Activated effector memory CD4-positive, alpha-beta T cell treated with anti-CD3 and anti-CD28 coated beads, Interleukin-2, amount 50 U/mL, for 16 hours (primary cell): ENCODE measurements at places on chromosomes 4 and X.
A peak's percentile ranks its signal among the peaks of the same experiment; 100 is the strongest.

DNA sequence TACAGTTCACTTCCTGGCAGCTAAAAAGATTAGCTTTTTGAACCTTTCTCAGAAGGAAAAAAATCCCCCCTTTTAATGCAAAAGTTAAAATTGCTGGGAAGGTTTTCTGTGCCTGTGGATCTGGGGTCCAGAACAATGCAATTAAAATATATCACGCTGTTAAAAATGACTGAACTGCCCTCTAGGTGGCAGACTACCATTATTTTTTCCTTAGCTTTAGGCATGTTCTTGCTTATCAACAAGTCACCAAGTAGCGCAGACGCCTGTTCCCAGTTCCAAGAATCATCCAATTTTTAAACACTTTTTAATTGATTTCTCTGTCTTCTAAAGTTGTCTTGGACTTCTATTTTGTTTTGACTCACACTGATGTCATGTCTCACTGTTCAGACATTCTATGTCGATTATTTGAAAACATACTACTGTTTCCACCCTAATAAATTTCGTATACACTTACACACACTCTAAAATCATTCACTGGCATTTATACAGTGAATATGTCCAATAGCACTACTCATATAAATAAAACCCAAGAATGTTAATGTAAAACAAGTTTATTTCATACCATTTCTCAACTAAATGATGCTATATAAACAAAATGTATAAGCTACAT lies 661.6 kb downstream of the RAPGEF2 start:
- no peak for DNase-seq

DNA sequence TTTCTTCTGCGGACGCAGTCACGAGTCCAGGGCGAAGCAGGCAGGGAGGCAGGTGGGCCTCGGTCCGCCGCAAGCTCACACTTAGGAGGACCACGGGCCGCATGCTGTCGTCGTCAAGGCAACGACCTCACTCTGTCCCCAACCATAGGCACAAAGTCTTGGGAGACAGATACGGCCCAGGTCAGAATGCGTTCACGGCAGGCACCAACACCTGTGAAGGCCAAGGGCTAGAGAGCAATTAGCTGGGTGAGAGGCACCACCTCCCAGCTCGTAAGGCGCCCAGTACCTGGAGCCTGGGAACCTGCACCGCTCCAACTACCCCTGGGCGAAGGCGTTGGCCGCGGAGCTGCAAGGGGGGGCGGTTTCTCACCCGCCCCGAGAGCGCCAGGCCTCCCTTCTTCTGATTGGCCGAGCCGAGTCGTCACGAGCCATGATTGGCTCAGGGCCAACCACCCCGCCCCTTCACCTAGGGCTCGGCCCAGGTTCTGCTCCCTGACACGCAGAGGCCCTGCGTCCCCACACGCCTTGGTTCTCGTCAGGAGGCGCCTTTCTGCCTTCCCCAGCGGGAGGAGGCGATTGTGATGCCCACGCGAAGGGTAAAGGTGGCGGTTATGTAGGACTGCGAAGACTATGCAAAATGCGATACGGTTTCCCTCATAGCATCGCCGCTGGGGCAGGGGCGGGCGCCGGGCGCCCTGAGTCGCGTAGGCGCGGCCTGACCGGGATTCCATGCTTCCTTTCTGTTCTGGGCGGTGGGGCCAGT lies at the start of gene CDKL2:
CDKL2 (minus strand) TSS at position 355 of the 763 bp plus-strand sequence. CDS start 4,540 bp downstream, outside the sequence.
- peak; percentile 97 for DNase-seq

DNA sequence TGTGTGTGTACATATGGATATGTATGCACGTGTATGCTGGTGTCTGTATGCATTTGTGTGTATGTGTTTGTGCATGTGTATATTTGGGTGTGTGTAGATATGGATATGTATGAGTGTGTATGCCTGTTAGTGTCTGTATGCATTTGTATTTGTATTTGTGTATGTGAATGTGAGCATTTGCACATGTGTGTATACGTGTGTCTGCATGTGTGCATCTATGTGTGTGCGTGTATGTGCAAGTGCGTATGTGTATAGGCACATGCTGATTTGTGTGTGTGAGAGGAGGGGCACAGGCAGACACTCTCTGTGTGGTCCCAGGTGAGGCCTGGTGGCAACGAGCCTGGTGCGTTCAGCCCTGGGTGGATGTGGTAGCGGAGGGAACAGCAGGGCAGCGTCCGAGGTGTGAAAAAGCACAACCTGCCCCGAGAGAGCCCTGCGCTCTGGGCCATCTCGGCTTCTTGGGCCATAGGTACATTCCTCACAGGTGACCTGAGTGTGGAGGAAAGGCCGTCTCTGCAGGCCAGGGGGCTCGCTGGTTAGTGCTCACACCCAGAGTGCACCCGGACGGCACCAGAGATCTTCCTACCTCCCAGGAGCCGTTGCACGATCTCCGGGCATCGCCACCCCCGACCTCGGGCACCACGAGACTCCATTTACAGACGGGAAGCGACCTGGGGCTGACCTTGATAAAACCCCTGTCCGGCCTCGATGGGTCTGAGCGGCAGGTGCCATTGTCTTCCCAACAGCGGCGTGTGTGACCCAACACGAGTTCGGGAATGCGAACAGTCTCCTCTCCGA lies 45.0 kb downstream of the ASMT start:
- peak; percentile 62 for DNase-seq

DNA sequence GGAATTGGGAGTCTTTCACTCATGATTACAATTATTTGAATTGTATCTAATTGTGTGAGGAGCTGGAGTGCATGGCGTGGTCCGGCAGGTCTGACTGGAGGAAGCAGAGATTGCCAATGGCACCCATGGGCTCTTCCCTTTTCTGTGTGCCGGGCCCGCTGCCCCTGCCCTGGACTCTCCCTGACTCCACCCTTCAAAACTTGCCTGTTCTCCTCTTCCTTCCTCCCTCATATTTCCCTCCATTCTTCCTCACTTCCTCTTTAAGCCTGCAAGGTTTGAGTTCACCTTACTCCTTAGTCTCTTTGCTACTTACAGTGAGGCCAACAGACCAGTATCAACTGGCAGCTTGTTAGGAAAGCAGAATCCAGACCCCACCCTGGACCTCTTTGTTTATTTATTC lies 6.5 kb upstream of the STBD1 start:
- DNase-seq: no peak

DNA sequence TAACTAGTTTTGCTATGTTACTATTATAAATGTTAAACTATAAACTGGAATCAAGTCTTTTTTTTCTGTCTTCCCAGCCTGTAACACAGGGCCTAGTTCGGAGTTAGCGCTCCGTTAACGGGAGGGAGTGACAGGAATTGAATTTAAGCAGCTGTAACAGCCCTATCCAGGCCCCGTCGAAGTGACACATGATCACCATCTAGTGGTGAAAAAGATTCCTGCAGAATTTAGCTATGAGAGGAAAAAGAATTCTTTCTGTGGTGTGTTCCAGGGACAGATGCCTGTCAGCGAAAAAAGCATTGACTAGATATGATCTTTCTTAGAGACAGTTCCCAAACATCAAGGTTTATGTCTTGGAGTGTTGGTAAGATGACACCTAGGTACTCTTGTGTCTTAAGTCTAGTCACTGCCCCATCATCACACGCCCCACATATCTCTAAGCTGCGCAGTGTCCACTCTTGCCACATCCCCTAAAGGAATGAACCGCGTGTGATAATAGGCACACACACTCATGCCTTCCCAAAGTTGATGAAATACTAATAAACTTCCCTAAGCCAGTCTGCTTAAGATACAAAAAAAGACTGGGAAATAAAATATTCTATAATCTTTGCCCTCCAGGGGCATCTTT lies 2.1 kb downstream of the GAB3 start:
- DNase-seq: peak; percentile 70

- DNase-seq: no peak
Observed at GRCh38 chr4:98617358-98618047, 40.9 kb downstream of the TSPAN5 start.

DNA sequence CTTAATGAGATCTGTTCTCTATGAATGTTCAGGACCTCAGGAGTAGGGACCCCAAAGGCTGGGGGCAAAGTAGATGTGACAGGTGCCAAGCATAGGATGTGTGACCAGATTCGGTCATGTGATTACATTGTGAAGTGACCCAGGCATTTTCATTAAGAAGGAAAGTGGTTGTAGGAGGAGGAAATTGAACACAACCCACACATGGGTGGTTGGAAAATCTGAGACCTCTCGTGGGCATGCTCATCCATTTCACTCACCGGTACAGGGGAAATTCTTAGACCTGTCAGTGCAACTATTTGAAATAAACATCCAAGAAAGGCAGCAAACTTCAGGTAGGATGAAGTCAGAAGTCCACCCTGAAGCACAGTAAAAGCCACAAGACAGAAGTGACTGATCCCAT lies 43.5 kb upstream of the CD99 start:
- DNase-seq: no peak

DNA sequence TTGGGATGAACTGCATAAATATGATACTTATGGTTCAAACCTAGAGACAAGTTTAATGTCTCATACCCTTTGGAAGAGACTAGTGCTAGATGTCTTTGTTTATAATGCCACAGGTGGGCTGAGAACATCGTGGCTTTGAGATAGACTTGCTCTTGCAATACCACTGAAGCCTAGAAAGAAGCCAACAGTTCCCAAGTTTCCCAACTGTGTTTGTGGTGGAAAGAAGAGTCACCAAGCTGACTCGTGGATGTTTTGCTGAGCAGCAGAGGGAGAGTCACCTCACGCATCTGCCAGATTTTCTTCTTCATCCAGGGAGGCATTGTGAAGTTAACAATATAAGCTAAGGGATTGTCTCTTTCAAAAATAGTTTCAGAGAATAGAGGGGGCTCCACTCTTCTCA lies 1076.2 kb downstream of the C4orf33 start:
- no peak for DNase-seq

DNA sequence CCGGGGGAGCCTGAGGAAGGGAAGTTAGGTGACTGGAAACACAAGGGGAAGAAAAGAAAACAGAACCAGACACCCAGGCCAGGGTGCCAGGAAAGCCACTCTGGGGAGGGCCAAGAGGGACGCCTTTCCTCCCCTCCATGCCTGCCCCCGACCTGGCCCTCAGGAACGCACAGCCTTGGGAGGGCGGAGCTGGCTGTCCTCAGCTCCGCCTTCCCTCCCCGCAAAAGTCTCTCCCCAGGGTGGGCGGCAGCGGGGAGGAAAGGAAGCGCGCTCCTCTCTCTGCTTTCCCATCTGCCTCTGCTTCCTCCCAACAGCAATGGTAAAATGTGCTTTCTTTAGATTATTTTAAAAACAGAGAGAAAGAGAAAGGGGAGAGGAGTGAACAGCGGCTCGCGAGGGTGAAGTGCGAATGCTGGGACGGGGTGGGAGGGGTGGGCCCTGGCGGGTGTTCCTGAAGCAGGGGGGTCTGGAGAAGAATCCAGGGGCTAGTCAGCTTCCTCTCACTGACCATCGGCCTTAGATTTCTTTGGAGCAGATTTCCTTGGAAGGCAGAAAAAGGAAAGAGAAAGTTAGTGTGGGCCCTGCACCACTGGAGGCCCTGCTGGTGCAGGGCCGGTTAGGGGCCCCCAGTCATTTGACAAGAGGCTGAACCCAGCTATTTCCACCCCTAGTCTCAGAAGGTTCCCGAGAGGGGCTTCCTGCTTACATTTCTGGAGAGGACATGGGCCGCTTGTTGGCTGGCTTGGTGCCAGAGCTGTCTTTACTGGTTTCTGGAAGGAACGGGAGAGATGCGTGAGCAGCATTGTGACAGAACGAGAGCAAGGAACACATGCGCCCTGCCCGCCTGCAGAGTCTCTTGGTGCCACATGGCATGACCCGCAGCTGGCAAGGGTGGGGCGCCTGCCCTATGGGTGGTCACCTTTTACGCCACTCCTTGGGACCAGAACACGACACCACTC lies 4.7 kb upstream of the RENBP start:
- no peak for DNase-seq

- no peak for DNase-seq
Observed at GRCh38 chr4:188941524-188942119, 802.4 kb downstream of the TRIML1 start.

GRCh38 chr4:25930731-25931354 lies 16.8 kb downstream of the SMIM20 start:
- no peak for DNase-seq

GRCh38 chr4:23861897-23862296 lies 27.9 kb downstream of the PPARGC1A start:
- DNase-seq: no peak

DNA sequence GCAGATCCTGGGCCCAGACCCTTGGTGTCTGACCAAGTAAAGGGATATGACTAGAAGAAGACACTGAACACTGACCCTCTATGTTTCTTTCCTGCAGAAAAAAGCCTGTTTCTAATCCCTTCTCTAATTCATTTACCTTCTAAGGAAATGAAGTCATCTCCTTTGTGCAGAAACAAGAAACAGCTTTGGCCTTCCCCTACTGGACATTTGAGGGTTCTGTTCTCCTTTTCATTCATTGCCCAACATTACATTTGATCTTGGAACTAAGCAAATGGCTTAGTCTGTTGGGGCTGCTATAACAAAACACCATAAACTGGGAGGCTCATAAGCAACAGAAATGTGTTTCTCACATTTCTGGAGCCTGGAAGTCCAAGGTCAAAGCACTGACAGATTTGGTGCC lies 20.0 kb downstream of the HCCS start:
- no peak for DNase-seq

DNA sequence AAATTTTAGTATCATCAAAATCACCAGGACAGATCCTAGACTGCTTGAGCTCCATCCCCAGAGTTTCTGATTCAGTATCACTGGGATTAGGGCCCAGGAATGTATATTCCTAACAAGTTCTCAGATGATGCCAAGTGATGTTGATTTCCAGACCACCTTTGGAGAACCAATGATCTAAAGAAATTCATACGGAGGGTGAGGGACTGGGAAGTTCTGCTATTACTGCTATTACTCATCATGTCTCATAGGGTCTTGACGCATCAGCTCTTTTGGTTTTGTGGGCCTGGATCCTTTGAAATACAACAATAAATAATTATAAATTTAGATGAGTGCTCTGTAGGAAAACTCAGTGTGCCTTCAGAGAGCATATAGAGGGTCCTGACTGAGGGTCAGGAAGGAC lies 59.8 kb upstream of the LGI2 start:
- DNase-seq: no peak

GRCh38 chr4:101419336-101420135 lies 72.2 kb upstream of the PPP3CA start:
- no peak for DNase-seq

DNA sequence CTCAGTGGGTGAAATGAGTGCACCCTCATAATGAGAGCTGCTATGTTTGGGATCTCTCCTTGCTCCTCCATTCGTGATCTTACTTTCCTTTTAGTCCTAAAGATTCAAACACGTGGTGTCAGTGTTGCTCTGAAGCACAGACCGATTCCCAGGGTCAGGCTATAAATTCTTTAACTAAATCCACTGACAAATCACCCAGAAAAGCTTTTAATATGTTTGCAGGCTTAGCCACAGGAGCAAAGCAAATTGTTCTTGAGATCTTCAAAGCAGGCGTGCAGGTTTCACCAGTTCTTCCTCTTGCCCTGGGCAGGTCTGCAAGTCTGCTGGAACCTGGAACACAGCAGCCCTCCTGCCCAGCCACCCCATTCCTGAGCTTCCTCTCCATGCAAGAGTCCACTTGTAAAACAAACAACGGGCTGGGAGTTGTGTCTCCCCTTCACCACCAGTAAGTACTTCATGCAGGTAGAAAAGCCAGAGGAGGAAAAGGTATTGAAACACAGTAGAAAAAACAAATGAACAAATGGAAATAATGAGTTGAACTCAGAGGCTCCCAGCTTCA lies 70.1 kb upstream of the ENPP6 start:
- no peak for DNase-seq
